ENCODE measurements at places on chromosomes 7 and 10.

GRCh38 chr10:90171014-90171722 lies 469.8 kb downstream of the KIF20B start:
- DNase-seq, result no peak

DNA sequence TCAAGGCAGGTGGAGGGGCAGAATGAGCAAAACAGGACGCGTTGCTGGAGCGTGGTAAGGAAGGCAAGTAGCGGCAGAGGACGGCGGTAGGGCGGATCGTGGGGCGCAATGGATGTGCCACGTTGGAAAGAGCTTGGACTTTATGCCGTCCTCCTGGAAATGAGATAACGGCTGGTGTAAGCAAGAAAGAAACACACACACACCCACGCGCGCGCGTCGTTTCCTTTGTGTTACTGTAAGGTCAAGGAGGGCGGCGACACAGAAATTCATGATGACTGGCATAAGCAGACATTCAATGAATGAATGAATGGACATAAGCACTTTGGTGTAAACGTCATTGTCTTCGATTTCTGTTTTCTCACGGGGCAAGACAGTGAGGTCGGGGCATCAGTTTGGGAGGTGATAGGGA lies 683 bp upstream of the ENTPD7 start:
- DNase-seq, result no peak

GRCh38 chr10:11533328-11533781 lies 78.1 kb downstream of the USP6NL start:
- DNase-seq, result peak; percentile 23

DNA sequence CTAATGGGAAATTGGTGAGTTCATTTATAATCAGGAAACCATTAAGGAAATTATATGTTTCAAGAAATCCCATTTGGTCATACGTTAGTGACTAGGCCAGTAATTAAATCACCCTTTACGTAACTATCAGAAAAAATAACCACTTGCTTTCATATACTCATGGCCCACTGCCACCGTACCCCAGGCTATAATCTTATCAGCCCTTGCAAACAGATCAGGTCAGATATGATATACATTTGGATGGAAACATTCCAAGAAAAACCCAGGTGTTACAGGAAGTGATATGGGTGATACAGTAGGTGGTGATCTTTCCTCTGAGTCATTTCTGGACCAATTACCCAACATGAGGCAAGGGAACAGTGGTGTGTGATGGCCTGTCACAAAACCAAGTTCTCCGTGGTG lies 481.0 kb upstream of the SEMA3A start:
- peak; percentile 5 for DNase-seq

DNA sequence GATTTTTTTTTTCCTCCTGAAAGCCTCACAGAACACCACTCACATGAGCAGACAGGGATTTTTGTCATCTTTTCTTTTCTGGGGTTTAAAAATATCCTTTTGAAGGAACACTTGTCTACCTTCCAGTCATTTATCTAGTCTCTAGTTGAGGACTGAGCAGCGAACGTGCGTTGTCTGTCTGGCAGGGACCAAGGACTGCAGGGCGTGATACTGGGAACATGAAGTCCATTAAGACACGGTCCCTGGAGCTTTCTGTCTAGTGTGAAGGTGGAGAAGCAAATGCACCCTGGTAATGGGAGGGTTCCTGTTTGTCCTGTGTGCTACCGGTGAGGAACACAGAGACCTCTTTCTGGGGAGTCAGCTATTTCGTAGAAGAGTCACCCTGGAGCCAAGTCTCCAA lies 207.4 kb downstream of the TMEM178B start:
- no peak for DNase-seq

DNA sequence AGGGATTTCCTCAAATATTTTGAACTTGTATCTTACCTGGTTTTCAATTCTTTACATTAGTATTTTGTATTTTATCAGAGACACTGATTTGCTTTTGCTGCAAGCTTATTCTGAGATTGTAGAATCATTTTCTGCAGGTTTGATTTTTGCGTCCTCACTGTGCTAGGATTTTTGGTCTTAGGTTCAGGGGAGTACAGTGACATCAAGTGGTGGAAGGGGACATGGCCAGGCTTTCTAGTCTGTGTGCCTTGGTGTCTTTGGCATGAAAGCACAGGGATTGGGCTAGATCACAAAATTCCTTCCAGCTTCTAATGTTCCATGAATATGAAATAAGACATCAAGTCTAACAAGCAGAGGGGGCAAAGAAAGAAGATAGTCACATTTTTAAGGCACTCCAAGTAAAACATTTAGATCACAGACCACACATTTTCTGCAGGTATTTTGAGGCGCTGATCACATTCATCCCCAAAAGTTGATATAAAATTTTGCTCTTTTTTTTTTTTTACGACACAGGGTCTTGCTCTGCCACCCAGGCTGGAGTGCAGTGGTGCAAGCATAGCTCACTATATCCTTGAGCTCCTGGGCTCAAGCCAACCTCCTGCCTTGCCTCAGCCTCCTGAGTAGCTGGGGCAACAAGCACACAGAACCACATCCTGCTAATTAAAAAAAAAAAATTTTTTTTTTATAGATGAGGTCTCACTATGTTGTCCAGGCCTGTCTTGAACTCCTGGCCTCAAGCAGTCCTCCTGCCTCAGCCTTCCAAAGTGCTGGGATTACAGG lies 124.4 kb downstream of the PON1 start:
- DNase-seq, result peak; percentile 50

DNA sequence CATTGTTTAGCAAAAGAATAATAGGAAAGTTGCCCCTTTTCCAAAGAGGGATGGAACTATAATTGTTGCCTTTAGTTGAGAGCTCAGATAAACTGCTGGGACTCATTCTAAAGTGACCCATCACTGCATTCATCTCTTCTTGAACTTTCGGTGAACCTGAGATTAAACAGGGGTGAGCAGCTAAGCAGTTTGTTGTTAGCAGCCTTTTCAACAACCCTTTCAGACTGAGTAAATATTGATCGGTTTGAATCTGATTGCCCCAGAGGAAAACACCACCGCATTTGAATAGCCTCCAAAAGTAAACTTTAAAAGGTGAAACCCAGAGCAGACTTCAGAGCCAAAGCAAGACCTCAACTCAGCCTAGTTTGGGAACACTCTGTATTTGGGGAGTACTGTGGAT lies 4.7 kb downstream of the HOXA1 start:
- no peak for DNase-seq

DNA sequence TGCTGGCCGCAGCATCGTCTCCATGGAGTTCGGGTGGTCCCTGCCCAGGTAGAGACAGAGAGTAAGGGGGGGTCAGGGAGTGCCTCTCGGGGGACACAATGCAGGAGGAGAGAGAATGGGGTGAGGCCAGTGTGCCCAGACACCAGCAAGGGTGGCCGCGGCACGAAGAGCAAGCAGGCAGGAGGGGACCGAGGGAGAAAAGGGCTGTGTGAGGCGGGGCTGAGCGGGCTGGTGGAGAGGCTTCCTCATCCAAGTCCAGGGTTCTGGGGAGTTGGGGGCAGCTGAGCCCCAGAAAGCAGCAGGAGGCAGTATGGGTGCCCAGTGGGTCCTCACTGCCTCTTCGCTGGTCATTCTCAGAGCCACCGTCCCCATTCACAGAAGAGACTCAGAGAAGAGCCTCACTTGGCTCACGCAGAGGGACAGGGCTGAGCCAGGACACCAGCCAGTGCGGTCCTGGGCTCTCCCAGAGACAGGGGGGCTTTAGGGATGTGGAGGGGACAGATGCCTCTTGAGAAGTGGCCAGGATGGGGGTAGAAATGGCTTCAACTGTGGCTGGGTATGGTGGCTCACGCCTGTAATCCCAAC lies 78.9 kb downstream of the MICALL2 start:
- no peak for DNase-seq

- no peak for DNase-seq
Observed at GRCh38 chr10:72162978-72163377, 52.8 kb upstream of the ANAPC16 start.

GRCh38 chr7:44383566-44383965 lies 58.2 kb upstream of the CAMK2B start:
- no peak for DNase-seq

DNA sequence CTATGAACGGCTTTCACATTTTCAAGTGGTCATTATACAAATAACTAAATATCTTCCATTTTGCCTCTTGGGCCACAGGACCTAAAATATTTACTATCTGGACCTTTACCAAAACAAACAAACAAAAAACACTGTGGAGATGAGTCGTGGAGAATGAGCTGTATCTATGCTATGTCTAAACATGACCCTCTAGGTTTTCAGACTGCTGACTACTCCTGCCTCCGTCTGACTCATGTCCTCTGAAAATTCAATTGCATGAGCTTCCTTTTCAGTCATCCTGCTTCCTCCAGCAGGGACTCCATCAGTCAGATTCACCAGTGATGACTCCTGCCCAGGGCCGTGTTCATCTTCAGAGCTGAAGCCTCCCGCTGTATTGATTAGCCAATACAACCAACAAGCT lies 96.8 kb downstream of the COL28A1 start:
- no peak for DNase-seq

- no peak for DNase-seq
Observed at GRCh38 chr10:72316386-72316700, 38.4 kb downstream of the DNAJB12 start.

GRCh38 chr10:95785317-95785716 lies 29.4 kb downstream of the ENTPD1 start:
- no peak for DNase-seq

Data from HEK293T (cell line).